CD8-positive, alpha-beta memory T cell (primary cell): ENCODE measurements at places on chromosomes 3 and 15. TPM values are rescaled to one million over a fixed set of nuclear protein-coding genes. Genes with fewer than 3 reads are reported as not detected.

The DNAH12 gene
- total RNA-seq = 0.13 TPM

The ATP13A5 gene
- total RNA-seq = not detected

The CPNE9 gene
- total RNA-seq = 0.16 TPM

The SENP8 gene
- 2.7 TPM for total RNA-seq

The APEH gene
- total RNA-seq = 194 TPM

The SYNM gene
- 2.4 TPM for total RNA-seq

The PLSCR5 gene
- not detected for total RNA-seq

The GOLGA8O gene
- total RNA-seq = not detected

The CNTN6 gene
- not detected for total RNA-seq

The CLDN16 gene
- not detected for total RNA-seq

The RAD18 gene
- 43.3 TPM for total RNA-seq

The RHCG gene
- not detected for total RNA-seq

The BSN gene
- total RNA-seq = 0.33 TPM

The NRG4 gene
- not detected for total RNA-seq
